ENCODE measurements at places on chromosomes 2 and 18. TPM values are rescaled to one million over a fixed set of nuclear protein-coding genes. Genes with fewer than 3 reads are reported as not detected.

The CNRIP1 gene
- 3.2 TPM for total RNA-seq

The CYTIP gene
- not detected for total RNA-seq

The MERTK gene
- 1.4 TPM for total RNA-seq

The HRH4 gene
- total RNA-seq, result 0.02 TPM

The POTEC gene
- total RNA-seq, result not detected

The DNAJC27 gene
- total RNA-seq, result 1.9 TPM

The GALNT13 gene
- 10.0 TPM for total RNA-seq

The ZC3H6 gene
- 0.47 TPM for total RNA-seq

The SNTG2 gene
- not detected for total RNA-seq

The MEP1B gene
- 0.06 TPM for total RNA-seq
